ENCODE measurements at places on chromosomes 12 and 14.

DNA sequence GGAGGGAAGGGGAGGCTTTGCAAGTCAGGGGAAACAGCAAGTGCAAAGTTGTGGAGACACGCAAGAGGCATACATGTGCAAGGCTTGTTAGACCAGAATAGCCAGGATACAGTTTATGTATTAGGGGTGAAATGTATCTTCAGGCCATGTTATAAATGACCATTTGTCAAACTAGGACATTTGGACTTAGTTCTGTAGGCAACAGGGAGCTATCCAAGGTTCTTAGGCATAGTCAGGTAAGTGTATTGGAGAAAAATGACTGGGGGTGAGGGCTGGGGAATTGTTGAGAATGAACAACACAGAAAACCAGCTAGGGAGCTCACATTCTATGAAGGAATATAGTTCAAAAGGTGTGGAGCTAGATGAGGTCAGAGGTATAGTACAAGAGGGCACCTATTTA lies 42.5 kb downstream of the TPH2 start:
- no peak for DNase-seq

DNA sequence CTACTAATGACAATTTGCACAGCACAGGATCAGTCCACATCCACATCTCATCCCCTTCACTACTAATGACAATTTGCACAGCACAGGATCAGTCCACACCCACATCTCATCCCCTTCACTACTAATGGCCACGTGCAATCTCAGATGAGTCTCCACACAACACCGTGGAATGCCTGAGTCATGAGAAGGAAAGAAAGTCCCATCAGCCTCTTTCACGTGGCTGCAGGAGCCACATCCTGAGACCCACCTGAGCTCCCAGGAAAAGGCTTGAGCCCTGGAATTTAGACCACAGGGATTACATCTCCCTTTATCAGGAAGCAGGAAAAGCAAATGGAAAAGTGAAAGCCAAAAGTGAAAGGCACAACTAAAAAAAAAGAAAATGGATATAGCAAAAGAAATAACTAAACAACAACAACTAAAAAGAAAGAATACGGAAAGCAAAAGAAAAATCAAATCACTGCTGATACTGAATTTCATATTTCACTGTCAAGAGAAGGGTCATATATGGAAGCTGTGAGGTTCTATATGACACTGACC lies 1300.5 kb downstream of the TMEM121 start:
- DNase-seq = no peak

- DNase-seq = no peak
These were observed 362.6 kb downstream of the BCAT1 start for GRCh38 chr12:24586293-24586692.

- no peak for DNase-seq
These were observed 173.0 kb downstream of the ADGRD1 start for GRCh38 chr12:131126662-131127173.

GRCh38 chr12:24780697-24781368 lies 168.1 kb downstream of the BCAT1 start:
- no peak for DNase-seq

All from NCI-H1092 treated with DMSO at 0.1 percent for 48 hours (cell line).